ENCODE measurements at places on chromosomes 5 and 9.

GRCh38 chr5:173644673-173645436 lies 28.4 kb upstream of the BOD1 start:
- no peak for DNase-seq

GRCh38 chr5:149628221-149628620 lies 46.9 kb downstream of the ARHGEF37 start:
- DNase-seq = no peak

GRCh38 chr9:108272349-108272899 lies 583.4 kb downstream of the ACTL7B start:
- peak; percentile 54 for DNase-seq

DNA sequence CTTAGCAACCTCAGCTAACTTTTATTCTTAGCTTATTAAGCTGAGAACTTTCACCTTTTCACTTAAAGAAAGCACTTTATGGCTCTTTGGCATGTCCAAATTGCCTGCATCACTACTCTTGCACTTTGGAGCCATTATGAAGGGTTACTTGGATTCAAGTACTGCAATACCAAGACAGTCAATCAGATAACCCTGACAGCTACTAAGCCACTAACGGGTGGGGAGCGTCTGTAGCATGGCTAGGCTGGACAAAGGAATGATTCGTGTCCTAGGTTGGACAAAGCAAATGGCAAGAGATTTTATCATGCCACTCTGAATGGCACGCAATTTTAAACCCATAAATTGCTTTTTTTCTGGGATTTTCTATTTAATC lies 39.6 kb downstream of the TRPM6 start:
- DNase-seq = no peak

Data from PC-3 (cell line).